ENCODE measurements at places on chromosomes 7 and 10. TPM values are rescaled to one million over a fixed set of nuclear protein-coding genes. Genes with fewer than 3 reads are reported as not detected.
A peak's percentile ranks its signal among the peaks of the same experiment; 100 is the strongest.

- no peak for DNase-seq
These were observed 18.8 kb upstream of the AOAH start for GRCh38 chr7:36742911-36743775.

- no peak for DNase-seq
These were observed 156.0 kb downstream of the GLI3 start for GRCh38 chr7:42080841-42081586.

DNA sequence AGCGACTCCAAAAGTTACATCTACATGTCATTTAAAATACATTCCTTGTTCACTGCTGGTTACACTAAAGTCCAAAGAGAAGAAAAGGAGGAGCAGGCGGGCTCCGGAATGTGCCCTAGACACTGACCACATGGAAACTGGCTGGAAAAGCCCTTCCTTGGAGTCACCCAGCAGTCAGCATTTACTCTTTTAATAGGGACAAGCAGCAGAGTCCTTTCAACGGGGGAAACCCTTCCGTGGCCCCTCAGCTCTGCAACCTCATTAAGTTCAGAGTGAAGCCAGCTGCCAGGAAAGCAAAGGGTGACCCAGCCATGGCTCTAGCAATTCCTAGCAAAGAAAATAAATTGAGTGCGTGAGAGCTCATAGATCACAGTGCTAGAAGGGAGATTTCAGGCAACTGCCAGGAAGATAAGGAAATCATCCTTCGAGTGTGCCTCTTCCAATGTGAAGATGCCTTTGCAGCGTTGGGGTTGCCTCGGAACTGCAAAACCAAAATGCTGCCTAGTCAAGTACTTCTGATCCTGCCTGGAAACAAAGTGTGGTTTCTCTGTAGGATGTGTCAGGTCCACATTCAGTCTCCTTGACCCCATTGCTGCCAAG is 101.6 kb downstream of the SORBS1 start:
- DNase-seq = peak; percentile 43

DNA sequence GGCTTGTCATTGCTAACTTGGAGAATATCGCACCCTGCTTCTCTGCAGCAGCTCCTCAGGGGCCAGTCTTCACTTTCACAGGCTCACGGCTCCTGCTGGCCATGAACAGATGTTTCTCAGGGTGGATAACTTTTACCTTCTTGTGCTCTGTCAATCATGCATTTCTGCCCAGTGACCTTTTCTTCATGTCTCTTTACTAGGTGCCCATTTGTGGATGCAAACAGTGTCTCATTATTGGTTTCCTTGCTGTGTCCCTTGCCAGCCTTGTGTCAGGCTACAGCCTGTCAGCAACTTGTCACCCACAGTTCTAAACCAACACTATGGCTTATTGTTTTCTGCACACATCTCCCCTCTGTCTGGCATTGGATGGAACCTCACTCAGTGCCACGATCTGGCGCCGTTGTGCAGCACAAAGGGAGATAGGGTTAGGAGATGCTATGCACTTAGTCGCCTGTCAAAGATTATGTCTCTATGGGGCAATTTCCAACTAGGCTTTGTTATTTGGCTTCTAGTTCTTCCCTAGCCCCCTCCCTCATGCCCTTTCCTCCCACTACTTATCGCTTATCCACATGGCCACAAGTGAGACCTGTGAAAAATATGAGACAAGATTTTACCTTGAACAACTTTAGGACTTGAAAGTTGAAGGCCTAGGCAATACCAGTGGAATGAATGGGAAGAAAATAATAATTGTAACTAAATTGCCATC is 45.7 kb upstream of the NXPH1 start:
- DNase-seq = no peak

- DNase-seq = no peak
These were observed 91.2 kb upstream of the IFRD1 start for GRCh38 chr7:112359086-112359485.

DNA sequence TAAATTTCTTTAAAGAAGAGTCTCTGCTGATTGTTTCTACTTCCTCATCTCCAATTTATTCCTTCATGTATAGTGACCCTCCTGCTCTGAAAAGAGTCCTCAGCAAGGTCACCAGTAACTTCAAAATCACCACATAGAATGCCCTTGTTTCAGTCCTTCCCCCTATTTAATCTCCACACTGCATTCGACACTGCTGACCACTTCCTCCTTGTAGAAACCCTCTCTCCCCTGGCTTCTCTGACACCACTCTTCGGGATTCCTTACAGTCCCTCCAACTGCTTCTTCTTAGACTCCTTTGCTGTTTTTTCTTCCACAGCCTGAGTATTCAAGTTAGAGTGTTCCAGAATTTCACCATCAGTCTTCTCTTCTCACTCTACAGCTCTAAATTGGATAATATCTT is 89.5 kb downstream of the VPS41 start:
- DNase-seq = no peak

DNA sequence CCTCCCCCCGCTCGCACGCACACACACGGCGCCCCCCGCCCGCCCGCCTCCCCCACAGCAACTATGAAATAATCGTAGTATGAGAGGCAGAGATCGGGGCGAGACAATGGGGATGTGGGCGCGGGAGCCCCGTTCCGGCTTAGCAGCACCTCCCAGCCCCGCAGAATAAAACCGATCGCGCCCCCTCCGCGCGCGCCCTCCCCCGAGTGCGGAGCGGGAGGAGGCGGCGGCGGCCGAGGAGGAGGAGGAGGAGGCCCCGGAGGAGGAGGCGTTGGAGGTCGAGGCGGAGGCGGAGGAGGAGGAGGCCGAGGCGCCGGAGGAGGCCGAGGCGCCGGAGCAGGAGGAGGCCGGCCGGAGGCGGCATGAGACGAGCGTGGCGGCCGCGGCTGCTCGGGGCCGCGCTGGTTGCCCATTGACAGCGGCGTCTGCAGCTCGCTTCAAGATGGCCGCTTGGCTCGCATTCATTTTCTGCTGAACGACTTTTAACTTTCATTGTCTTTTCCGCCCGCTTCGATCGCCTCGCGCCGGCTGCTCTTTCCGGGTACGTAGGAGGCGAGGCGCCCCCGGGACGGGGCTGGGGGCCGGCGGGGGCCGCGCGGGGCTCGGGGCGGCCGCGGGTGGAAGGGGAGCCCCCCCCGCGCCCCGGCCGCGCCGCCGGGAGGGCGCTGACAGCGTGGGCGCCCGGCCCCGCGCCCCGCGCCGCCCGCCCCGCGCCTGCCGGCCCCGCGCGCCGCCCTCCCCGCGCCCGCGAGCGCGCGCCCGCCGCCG is 441 bp downstream of the BMI1 start:
- peak; percentile 75 for DNase-seq

- DNase-seq = no peak
These were observed 317.3 kb downstream of the PRPF18 start for GRCh38 chr10:13904064-13904463.

DNA sequence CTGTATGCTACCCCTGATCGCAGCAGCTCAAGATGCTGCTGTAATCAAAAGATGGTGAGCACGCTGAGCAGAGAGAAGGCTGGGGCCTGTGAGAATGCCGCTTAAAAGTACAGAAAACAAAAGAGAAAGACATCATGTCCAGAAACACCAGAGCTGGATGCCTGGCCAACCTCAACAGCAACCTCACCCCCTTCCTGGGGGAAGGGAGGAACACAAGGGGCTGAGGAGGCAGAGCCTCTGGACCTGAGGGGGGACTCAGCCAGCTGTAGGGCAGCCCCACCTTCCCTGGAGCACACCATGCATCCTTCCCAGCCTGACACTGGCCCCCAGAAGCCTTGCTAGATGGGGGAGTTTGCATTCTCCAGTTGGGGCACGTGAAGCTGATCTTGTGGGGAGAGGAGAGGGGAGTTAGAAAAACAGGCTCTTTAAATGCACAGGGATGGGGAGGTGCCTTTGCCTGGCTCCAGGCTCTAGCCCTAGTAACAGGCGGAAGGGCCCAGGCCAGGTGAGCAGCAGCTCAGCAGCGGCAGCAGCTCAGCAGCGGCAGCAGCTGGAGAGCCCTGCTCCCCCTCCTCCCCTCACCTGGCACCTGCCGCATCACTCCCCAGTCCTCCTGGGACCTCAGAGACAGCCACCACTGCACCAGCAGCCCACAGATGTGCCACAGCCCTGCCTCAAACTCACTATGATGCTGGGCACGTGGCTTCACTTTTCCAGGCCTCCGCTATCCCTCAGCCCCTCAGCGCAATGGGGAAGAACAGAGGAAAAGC is 156.3 kb downstream of the NEURL1 start:
- DNase-seq = no peak

The ANKRD1 gene
- total RNA-seq = under 0.01 TPM

The CLDN3 gene
- total RNA-seq = not detected

The TCAF2 gene
- 1.5 TPM for total RNA-seq

The H2BK1 gene
- total RNA-seq = not detected

The ANXA8 gene
- not detected for total RNA-seq

All from fibroblast of lung (primary cell).